Smooth muscle cell of the brain vasculature (primary cell): ENCODE measurements at places on chromosomes 4 and X.

- no peak for DNase-seq
Measured at GRCh38 chr4:147299205-147299604, 181.7 kb upstream of the EDNRA start.

DNA sequence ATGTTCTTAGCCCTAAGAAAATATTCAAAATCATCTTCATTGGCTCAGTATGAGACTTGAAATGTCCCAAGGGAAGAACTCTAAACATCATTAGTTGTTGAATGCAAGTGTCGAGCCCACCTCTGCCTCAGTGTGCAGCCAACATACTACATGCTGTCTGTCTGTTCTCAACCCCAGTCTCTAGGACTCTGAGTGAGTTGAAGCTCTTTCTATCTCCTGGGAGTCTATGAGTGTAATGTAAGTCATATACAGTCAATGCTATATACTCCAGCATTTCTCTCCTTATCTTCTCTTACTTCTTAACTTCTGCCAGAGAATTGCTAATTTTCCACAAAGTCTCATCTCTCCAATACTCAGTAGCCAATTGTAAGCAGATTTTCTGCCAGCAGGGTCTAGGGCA lies 61.3 kb downstream of the SPATA18 start:
- DNase-seq: no peak

GRCh38 chrX:8743126-8743732 lies 11.3 kb upstream of the ANOS1 start:
- DNase-seq: no peak

DNA sequence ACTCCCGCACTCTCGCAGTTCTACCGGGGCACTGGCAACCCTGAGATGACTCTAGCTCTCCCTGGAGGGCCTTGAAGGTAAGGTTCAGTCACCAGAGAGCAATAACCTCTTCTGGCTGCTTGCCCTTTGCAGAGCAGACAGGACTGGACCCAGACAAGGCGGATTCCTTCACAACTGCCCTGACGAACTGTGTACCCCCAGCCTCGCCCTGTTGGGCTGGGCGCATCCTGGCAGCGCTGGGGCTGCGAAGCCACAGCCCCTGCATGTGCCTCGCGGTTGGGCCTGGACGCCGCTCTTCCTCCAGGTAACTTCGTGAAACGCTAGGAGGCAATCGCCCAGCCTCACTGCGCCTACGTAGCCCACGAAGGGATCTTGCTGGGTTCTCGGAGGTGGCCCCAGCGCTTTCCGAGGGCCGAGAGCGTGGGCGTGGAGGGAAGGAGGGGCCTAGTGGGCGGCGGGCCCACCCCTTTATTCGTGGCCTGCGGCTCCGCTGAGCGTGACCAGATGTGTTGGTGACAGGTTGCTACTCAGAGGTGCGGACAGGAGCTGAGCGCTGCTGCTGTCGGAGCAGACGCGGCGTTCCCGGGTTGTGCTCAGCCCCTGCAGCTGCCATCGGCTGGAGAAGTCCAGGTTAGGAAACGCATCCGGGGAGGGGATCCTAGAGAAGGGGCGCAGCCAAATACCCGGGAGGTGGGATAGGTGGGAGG lies 1.9 kb upstream of the MAMLD1 start:
- DNase-seq: no peak

DNA sequence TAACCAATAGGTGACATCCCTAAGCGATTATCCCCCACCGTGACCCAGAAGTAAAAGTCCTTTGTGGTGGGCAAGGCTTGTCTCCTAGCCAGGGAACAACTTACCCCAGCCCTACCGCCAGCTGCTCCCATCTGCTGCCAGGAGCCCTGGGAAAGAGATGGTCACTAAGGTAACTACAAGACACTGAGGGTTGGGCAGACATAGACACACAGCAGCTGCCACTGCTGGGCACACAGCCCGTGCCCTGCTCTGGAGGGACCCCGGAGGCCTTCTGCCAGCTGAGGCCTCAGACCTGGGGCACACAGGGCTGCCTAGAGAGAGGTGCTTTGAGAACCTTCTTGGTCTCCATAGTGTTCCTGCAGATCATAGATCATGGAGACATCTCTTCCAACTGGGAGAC lies 53.0 kb upstream of the PROM1 start:
- no peak for DNase-seq
